ENCODE measurements at places on chromosomes 1 and 21. TPM values are rescaled to one million over a fixed set of nuclear protein-coding genes. Genes with fewer than 3 reads are reported as not detected.

KCNJ10 gene
- not detected for total RNA-seq

FAM72D gene
- not detected for total RNA-seq

HEYL gene
- total RNA-seq, result 12.1 TPM

SLC22A15 gene
- 5.6 TPM for total RNA-seq

MSH4 gene
- not detected for total RNA-seq

SPATA1 gene
- not detected for total RNA-seq
